ENCODE measurements at places on chromosomes 6 and 20. TPM values are rescaled to one million over a fixed set of nuclear protein-coding genes. Genes with fewer than 3 reads are reported as not detected.

Gene SLA2
- total RNA-seq: 0.05 TPM

DNA sequence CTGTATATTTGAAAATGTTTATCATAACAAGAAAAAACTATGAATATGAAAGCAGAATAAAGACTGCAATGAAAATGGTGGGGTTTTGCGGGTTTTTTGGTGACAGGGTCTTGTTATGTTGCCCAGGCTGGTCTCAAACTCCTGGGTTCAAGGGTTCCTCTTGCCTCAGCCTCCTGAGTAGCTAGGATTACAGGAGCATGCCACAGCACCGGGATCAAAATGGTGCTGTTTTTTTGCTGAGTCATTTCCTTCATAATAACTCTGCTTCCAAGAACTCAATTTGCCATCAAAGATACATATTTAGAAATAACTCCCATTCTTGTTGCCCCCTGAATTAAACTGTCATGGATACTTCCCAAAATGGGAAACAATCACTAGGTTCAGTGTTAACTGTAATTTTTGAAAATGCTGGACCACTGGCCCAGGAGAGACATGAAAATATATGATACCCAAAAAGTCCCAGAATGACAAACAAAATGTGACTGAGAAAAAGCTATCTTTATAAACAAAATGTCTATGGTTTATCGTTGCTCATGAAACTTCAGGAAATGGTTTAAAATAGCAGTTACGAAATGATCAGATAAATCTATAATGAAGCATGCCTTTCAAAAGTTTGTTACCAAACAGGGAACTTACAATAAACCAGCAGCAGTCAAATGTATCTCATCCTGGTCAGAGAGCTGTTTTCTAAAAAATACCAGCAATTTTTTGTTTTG, 32.2 kb downstream of the ILRUN start:
- peak; percentile 30 for DNase-seq

GRCh38 chr20:40438161-40438830, 250.7 kb downstream of the MAFB start:
- no peak for DNase-seq

DNA sequence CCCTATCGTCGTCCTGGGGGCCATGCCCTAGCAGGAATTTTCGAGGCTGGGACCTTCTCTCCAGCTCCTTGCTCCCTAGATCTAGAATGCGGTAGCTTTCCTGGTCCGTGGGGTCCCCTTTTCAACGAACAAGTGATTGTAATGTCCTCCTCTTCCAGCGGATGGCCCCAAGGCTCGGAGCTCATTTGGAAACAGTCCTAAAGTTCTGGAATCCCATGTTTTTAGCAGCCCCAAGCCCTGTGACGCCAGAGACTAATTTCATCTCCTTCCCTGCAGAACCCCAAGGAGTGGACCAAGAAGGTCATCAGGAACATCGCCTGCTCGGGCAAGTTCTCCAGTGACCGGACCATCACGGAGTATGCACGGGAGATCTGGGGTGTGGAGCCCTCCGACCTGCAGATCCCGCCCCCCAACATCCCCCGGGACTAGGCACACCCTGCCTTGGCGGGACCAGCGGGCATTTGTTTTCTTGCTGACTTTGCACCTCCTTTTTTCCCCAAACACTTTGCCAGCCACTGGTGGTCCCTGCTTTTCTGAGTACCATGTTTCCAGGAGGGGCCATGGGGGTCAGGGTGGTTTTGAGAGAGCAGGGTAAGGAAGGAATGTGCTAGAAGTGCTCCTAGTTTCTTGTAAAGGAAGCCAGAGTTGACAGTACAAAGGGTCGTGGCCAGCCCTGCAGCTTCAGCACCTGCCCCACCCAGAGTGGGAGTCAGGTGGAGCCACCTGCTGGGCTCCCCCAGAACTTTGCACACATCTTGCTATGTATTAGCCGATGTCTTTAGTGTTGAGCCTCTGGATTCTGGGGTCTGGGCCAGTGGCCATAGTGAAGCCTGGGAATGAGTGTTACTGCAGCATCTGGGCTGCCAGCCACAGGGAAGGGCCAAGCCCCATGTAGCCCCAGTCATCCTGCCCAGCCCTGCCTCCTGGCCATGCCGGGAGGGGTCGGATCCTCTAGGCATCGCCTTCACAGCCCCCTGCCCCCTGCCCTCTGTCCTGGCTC, 48.5 kb downstream of the PYGB start:
- no peak for DNase-seq

DNA sequence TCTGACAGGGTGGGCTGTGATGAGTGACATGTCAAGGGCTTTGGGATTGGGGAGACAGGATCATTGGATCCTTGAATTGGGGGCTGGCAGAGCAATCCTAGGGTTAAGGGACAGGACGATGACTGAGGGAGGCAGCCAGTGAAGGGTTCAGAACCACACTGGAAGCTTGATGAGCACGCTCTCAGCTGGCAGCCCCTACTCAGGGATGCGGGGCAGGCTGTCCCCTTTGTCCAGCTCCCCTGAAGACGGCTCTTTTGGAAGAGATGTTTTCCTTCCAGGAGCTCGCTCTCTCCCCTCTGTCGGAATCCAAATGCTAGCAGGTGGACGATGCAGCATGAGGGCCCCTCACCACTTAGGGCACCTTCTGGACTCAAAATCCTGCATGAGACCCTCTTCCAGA, 8.4 kb downstream of the TGM3 start:
- no peak for DNase-seq

GRCh38 chr6:89679215-89680120, 40.9 kb upstream of the LYRM2 start:
- DNase-seq: no peak

GRCh38 chr6:137989664-137990063, 117.6 kb downstream of the PERP start:
- no peak for DNase-seq

- no peak for DNase-seq
Observed at GRCh38 chr20:20292472-20292871, 75.4 kb upstream of the INSM1 start.

DNA sequence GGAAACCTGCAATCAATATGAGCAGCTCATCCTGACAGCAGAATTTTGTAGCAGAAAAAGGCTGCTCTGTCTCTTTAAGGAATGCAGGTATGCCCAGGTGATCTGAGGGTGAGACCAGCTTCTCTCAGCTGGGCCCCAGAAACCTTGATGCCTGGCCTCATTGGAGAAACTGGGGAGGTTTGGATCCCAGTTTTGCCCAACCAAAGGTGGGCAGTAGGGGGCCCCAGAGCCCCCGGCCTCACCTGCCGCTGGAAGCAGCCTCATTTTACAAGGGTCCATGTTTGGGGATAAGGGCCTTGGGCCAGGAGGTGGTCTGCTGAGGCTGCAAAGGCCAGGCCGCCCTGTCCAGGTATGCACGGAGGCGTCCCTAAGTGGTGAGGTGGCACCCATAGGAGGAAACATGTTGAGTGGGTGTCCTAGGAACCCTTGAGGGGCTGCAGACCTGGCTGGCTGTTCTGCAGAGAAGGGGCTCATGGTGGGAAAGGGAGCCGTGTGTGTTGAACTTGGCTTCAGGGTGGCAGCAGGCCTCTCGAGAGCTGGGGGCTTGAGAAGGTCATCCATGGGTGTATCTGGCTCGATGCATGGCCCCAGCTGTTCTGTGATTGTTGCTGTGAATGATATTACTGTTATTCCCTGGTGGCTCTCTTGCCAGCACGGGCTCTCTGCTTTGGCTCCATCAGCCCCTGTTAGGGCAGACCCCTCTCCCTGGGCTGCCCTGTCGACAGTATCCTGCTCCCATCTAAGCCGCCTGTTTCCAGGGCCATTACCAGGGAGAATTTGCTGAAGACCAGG, 208.4 kb downstream of the CDH4 start:
- DNase-seq: no peak

GRCh38 chr6:90399970-90400369, 103.3 kb upstream of the BACH2 start:
- DNase-seq: no peak

Gene PPP1R16B
- not detected for total RNA-seq

- DNase-seq: no peak
Observed at GRCh38 chr6:92545861-92546260, 873.5 kb downstream of the EPHA7 start.

DNA sequence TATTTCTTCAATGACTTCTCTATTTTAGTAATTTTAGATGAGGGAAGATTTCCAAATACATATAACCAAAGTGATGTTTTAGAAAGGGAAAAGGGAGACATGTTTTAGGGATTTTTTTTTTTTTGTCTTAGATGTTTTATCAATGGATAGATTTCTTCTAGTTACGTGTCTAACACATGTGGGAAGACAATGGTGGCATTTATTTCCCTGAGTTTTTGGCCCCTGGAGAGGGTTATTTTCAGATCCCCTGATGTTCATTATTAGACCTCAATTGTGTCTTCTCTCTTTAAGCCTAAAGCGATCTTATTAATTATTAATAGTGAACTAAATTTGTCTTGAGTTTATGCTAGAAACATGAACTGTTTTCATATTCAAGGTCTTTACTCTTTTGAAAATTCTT, 30.3 kb downstream of the TRMT11 start:
- DNase-seq: no peak

DNA sequence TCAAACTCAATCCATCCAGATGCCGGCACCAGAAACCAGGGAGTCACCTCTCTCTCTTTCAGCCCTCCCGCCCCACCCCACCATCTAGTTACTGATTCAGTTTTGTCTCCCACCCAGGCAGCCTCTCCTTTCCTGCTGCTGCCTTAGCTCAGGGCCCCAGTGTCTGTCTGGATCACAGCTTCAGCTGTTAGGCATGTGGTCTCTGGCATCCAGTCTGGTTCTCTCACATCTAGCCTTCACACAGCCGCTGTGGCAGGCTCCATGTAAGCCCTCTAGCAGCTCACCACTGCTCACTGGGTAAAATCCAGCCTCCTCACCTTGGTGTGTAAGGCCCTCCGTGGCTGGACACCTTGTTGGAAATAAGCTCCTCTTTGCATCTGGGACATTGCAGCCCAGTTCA, 21.3 kb downstream of the AARS2 start:
- DNase-seq: no peak

Gene FOXF2
- 16.4 TPM for total RNA-seq

DNA sequence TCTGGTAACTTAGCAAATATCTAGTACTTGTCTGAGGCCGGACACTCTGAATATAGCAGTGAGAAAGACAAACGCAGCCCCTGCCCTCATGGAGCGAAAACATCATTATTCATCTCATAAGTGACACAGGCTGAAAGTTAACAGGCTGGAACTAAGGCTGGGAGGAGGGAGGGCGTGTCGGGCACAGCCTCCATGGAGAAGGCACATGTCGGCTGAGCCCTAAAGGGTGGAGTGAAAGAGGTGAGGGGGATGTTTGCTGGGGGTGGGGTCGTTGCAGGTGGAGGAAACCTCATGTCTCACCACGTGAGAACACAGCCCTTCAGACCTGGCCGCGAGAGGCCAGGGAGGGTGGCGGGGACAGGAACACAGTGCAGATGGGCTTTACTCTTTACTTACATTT, 108.8 kb upstream of the FOXC1 start:
- no peak for DNase-seq

DNA sequence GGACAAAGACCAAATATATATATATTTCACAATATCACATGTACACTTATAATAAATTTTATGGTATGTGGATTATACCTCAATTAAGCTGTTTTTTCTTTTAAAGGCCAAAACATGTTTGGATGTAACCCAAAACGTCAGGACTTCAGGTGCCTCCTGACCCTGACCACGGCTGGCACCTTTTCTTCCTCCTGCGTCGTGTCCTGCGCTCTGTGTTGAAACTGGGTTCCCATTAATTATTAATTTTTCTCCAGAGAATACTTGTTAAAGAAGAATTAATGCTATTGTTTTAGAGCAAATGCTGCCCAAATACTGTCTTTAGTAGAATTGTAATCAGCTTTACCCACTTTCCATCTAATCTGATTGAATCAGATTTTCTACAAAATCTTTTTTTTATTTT, 46.7 kb upstream of the VSX1 start:
- DNase-seq: no peak

- no peak for DNase-seq
Observed at GRCh38 chr6:150307520-150307919, 61.3 kb upstream of the IYD start.

Gene HEY2
- not detected for total RNA-seq

- peak; percentile 40 for DNase-seq
Observed at GRCh38 chr20:37615340-37616109, 78.3 kb upstream of the CTNNBL1 start.

GRCh38 chr6:156883497-156884252, 106.5 kb downstream of the ARID1B start:
- DNase-seq: no peak

Gene CD40
- 4.2 TPM for total RNA-seq

DNA sequence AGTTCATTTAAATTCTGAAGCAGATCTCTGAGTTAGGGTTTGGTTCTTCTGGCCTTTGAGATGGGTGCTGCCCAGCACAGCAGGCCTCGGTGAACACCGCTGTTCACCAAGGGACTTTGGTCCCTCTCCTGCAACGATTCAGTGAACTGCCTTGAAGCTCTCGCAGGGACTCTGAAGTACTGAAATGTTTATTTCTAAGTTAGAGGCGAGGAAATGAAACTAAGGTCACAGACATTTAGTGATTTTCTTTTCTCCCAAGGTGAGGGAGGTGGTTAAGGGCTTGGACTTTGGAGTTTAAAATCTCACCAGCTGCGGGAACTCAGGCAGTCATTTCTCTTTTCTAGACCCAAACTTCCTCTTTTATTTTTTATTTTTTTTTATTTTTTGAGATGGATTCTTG, 26.2 kb downstream of the E2F3 start:
- DNase-seq: no peak

DNA sequence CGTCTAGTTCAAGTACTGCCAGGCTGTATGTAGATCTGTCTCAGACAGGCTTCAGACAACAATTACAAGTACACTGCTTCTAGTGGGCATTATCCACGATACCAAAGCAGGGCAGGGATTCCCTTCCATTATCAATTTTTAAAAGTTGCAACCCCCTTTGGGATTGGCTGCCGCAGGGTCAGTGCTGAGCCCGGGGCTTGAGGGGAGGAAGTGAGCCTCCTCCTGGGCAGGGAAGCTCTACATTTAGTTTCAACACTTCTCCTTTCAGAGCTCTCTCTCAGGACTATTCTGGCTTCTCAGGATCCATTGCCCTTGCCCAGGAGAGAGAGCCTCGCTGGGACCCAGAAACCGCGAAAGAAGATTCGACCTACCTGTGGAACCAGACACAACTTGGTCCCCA, 1.5 kb downstream of the HTR1B start:
- DNase-seq: no peak

Gene GINM1
- 40.3 TPM for total RNA-seq

GRCh38 chr20:31945319-31945718, 6.5 kb downstream of the PDRG1 start:
- no peak for DNase-seq

GRCh38 chr6:30942338-30943060, 1.7 kb downstream of the MUCL3 start:
- DNase-seq: peak; percentile 91

DNA sequence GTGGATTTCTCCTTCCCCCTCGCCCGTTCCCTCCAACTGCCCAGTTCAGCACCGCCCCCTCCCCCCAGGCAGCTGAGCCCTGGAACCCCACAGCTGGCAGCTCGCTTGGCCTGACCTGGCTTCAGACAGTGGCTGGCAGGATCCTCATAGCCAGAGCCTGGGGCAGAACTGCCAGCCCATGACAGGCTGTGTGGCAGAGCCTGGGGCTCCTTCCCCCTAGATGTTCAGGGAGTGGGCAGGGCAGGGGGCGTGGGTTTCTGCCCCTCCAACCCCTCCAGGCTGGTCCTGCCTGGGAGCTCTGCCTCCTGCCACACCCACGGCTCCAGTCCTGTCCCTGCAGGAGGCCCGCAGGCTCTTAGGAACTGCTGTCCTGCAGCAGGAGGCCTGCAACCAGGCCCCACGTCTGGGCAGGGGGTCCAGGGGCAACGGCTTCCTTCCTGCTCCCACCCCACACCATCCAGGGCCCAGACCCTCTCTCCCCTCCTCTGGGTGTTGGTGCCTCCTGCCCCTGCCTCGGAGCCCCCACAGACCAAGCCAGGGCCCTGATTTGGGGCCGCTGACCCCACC, 9.6 kb upstream of the KCNQ2 start:
- no peak for DNase-seq

Gene ENPP4
- total RNA-seq: 7.3 TPM

Gene SLC26A8
- total RNA-seq: not detected

Gene C6orf52
- total RNA-seq: 0.81 TPM

Data from NCI-H460 (cell line).